ENCODE measurements at places on chromosomes 5 and 9.

DNA sequence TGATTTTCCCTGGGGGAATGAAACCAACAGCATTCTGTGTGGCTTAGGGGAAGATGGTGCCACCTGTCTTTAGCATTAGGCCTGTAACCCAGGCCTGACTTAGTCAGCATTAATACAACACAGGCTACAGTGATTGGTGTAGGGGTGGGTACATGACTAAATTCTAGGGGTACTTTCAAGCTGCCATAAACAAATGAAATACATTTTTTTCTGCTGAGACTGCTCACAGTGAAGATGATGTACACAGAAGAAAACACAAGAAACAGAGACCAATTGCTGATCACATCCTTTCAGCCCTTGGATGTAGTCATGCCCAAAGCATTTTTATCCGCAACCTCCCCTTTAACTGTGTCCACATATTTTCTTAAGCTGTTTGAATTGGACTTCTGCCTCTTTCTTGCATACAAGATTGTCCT, 527.2 kb downstream of the KCTD16 start:
- no peaks in the 10 kb centered on the region for H3K27me3 ChIP-seq
- H3K36me3 ChIP-seq, result no peaks in the 10 kb centered on the region
- H3K4me3 ChIP-seq, result no peak overlapping the region
- no peak overlapping the region for H3K27ac ChIP-seq
- no peak for DNase-seq

DNA sequence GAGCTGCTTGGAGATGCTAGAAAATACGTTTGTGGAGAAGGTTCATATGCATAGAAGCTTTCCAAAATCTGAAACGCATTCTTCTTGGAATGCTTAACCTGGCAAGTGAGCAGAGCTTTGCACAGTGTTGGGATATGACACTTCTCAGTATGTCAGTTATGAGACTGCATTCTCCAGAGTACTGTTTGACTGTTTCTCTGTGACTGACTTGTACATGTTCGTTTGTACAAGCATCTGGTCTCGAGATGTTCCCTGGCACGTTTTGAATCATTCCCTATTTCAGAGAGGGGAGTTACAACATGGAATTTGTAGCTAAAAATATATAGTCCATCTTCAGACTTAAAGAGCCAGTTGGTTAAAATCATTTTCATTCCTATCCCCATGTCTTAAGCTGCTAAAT, 272.4 kb downstream of the ARRDC3 start:
- DNase-seq, result no peak
- H3K27ac ChIP-seq, result no peak overlapping the region
- H3K27me3 ChIP-seq, result peaks cover 16% of the 10 kb centered on the region
- no peak overlapping the region for H3K4me3 ChIP-seq
- H3K4me1 ChIP-seq, result peaks cover 7% of the 10 kb centered on the region

DNA sequence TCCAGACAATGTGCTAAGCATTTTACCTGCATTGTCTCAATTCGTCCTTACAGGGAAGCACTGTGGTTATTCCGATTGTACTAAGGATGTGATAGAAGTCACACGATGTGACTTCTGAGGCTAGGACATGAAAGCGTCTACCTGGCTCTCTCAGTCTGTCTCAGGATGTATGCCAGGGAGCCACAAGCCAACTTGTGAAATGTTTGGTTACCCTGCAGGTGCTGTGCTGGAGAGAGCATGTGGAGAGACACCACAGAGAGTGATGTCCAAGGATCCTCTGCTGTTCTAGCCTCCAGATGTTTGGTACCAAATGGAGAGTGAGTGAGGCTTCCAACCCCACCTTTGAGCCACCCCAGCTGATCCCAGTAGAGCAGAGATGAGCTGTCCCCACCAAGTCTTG, 120.1 kb upstream of the IL12B start:
- no peak overlapping the region for H3K4me3 ChIP-seq
- H3K27me3 ChIP-seq, result peaks cover 83% of the 10 kb centered on the region
- no peak for DNase-seq
- no peaks in the 10 kb centered on the region for H3K4me1 ChIP-seq

DNA sequence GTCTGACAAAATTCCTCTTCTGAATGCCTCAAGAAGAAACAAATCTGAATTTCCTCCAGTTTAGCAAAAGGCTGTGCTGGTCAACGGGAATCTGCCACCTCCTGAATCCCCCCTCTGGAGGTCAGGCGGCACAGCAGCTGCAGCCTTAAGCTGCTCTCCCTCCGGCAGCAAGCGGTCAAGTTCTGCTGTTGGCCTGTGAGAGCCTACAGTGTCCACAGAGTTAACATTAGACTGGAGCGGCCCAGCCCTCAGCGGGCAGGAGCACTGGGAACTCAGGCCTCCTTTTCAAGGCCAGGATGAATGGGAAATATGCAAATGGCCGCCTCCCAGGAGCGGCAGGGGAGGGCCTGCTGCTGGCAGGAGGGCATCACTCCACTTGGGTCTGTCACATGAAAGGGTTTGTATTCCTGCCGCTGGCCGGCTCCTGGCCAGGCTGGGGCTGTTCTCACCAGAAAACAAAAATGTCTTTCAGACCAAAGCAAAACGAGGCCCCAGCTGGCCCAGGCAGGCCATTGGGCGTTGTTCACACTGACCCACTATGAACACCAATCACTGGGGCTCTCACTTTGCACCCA, 8.2 kb downstream of the ACSL6 start:
- H3K27ac ChIP-seq, result no peak overlapping the region
- no peaks in the 10 kb centered on the region for H3K36me3 ChIP-seq
- peaks cover 40% of the 10 kb centered on the region for H3K27me3 ChIP-seq

DNA sequence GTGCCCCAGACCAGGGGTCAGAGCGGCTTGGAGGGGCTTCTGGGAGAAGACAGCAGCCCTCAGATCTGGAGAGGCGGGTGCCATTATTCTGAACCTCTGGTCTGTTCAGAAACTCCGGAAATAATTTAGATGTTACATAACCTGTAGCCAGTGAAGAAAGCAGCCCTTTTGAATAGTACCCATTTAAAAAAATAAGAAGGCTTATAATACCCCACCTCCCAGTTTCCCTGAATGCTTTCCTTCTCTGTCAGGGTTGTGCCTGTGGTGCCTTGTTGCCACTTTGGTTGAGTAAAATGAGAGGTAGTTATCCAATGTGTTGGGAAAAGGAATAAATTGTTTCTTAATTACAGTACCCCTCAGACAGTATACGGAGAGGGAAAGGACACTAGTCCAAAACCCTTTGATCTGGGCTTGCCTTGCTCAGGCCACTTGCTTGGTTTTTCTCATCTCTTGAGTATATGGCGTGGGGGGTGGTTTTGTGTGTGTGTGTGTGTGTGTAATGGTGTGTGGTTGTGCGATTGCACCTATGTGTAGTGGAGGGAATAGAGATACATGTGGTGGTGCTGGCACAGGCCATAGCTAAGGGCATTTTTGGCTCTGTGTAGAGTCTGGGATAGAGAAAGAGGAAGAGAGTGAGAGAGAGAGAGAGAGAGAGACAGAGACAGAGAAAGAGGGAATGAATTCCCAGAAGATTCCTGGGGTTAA, 59.1 kb upstream of the TLR4 start:
- peaks cover 8% of the 10 kb centered on the region for H3K4me1 ChIP-seq
- H3K4me3 ChIP-seq, result no peak overlapping the region

DNA sequence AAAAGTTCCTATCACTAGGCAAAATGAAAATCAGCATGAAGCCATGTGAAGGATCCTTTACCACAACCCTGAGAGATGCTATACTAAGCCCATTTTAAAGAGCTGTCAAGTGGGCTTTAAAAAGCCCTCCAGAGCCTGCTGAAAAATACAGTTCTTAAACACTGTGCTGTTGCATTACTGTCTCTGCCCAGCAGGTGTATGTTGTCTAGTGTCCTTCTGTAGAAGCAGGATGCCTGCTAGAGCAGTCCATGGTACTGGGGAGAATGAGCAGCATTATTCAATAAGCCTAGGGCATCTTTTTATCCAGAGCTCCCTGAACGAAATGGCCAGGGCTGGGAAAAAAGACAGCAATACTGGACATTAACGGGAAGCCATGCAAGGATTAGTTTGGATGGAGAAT, 126.2 kb upstream of the PLCXD3 start:
- no peak for DNase-seq
- H3K4me1 ChIP-seq, result no peaks in the 10 kb centered on the region
- no peaks in the 10 kb centered on the region for H3K36me3 ChIP-seq
- H3K4me3 ChIP-seq, result no peak overlapping the region
- H3K27me3 ChIP-seq, result no peaks in the 10 kb centered on the region

- H3K4me3 ChIP-seq, result no peak overlapping the region
- H3K36me3 ChIP-seq, result peaks cover 23% of the 10 kb centered on the region
- DNase-seq, result peak; percentile 19
- no peaks in the 10 kb centered on the region for H3K27me3 ChIP-seq
- peak overlapping the region; percentile 99 for H3K27ac ChIP-seq
Observed at GRCh38 chr5:132493241-132493640, 2.7 kb upstream of the IRF1 start.

- DNase-seq, result no peak
- H3K36me3 ChIP-seq, result no peaks in the 10 kb centered on the region
- H3K27ac ChIP-seq, result no peak overlapping the region
- no peaks in the 10 kb centered on the region for H3K4me1 ChIP-seq
- H3K27me3 ChIP-seq, result peaks cover 16% of the 10 kb centered on the region
Observed at GRCh38 chr9:2260417-2261306, 245.5 kb downstream of the SMARCA2 start.

GRCh38 chr9:137664676-137665075, 45.9 kb downstream of the EHMT1 start:
- peaks cover 12% of the 10 kb centered on the region for H3K4me1 ChIP-seq
- no peak overlapping the region for H3K4me3 ChIP-seq
- H3K27me3 ChIP-seq, result no peaks in the 10 kb centered on the region
- no peak for DNase-seq

- DNase-seq, result no peak
- no peak overlapping the region for H3K4me3 ChIP-seq
- peaks cover 26% of the 10 kb centered on the region for H3K4me1 ChIP-seq
- no peaks in the 10 kb centered on the region for H3K27me3 ChIP-seq
- H3K36me3 ChIP-seq, result peaks cover 30% of the 10 kb centered on the region
Observed at GRCh38 chr5:32163785-32164184, 10.3 kb downstream of the GOLPH3 start.

DNA sequence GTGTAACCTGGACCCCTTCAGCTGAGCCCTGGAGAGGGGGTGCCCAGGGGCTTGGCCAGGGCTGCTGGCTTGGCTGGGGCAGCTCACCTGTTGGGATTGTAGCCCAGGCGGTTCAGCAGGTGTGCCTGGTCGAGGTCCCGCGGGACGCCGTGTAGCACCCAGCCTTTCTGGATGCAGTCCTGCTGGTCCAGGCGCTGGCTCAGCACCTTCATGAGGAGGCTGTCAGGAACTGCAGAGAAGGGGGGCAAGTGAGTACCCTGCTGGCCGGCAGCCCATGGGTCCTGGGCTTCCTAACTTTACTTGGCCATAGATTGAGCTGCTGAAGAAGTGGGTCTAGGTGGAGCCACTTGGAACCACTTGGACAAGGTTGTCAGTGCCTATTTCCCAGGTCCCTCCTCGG, 85.5 kb downstream of the AK8 start:
- no peak overlapping the region for H3K4me3 ChIP-seq
- no peaks in the 10 kb centered on the region for H3K4me1 ChIP-seq
- peaks cover 49% of the 10 kb centered on the region for H3K27me3 ChIP-seq
- H3K27ac ChIP-seq, result no peak overlapping the region
- DNase-seq, result no peak

- no peak overlapping the region for H3K27ac ChIP-seq
- H3K27me3 ChIP-seq, result no peaks in the 10 kb centered on the region
- H3K36me3 ChIP-seq, result no peaks in the 10 kb centered on the region
- H3K4me1 ChIP-seq, result no peaks in the 10 kb centered on the region
- DNase-seq, result no peak
Observed at GRCh38 chr5:158205992-158206391, 347.0 kb upstream of the CLINT1 start.

DNA sequence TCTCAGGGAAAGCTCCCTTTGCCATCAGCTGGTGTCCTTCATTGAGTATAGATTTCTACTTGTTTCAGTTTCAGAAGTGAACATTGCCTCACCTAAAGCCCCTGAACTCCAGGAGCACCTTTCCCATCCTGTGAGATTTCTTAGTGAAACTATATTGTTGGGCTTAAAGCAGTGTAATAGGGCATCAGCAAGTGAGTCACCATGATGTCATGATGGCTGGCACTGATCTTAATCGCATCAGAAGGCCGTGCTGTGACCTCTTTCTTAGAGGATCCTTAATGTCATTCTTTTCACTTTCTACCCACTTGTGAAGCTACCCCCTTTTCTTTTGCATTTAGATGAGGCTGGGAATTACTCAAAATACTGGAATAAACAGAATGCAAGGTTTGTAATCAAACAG, 401.3 kb downstream of the MTRR start:
- no peak overlapping the region for H3K4me3 ChIP-seq
- H3K36me3 ChIP-seq, result no peaks in the 10 kb centered on the region
- H3K27me3 ChIP-seq, result no peaks in the 10 kb centered on the region
- H3K27ac ChIP-seq, result no peak overlapping the region
- H3K4me1 ChIP-seq, result no peaks in the 10 kb centered on the region

- H3K36me3 ChIP-seq, result no peaks in the 10 kb centered on the region
- no peaks in the 10 kb centered on the region for H3K27me3 ChIP-seq
- no peak overlapping the region for H3K27ac ChIP-seq
- H3K4me1 ChIP-seq, result no peaks in the 10 kb centered on the region
- no peak for DNase-seq
- H3K4me3 ChIP-seq, result no peak overlapping the region
Observed at GRCh38 chr5:45578270-45578669, 117.9 kb downstream of the HCN1 start.

GRCh38 chr9:81071108-81071507, 618.2 kb downstream of the TLE1 start:
- no peak overlapping the region for H3K4me3 ChIP-seq
- no peak overlapping the region for H3K27ac ChIP-seq
- H3K27me3 ChIP-seq, result no peaks in the 10 kb centered on the region
- H3K4me1 ChIP-seq, result no peaks in the 10 kb centered on the region

DNA sequence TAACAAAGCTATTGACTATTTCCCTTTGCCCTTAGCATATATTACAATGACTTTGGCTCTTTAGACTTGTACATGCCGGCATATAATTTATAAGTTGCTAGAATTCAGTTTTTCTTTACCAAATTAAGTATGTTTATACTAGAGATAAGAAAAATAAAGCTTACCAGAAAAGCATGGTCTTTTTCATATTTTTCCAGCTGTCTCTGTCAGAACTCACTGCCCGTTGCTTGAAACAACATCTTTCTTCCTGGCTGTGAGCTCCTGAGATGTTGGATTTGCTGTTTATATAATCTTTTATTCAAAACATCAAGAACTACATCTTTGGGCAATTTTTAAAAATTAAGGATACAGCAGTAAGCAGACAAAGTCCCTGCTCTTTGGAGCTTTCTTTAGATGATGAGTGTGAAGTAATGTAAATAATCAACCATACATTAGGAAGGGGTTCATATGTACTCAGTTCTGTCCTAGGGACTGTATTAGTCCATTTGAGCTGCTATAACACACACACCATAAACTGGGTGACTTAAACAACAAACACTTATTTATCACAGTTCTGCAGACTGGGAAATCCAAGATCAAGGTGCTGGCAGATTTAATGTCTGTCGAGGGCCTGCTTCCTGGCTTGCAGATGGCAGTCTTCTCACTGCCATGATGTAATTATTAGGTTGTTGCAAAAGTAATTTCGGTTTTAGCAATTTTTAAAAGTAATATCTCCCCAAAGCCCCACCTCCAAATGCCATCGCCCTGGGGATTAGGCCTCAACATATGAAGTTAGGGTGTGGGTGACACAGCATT, 45.4 kb upstream of the RANBP3L start:
- no peak overlapping the region for H3K4me3 ChIP-seq
- no peaks in the 10 kb centered on the region for H3K4me1 ChIP-seq
- H3K36me3 ChIP-seq, result no peaks in the 10 kb centered on the region
- H3K27ac ChIP-seq, result no peak overlapping the region

- H3K4me1 ChIP-seq, result peaks cover 2% of the 10 kb centered on the region
- H3K27me3 ChIP-seq, result peaks cover 6% of the 10 kb centered on the region
- no peak overlapping the region for H3K27ac ChIP-seq
Observed at GRCh38 chr5:33816791-33817190, 75.0 kb downstream of the ADAMTS12 start.

GRCh38 chr9:129033216-129033615, 3.2 kb upstream of the MIGA2 start:
- DNase-seq, result no peak
- no peak overlapping the region for H3K27ac ChIP-seq
- H3K36me3 ChIP-seq, result no peaks in the 10 kb centered on the region
- H3K27me3 ChIP-seq, result no peaks in the 10 kb centered on the region
- no peak overlapping the region for H3K4me3 ChIP-seq

Data from activated naive CD4-positive, alpha-beta T cell treated with anti-CD3 and anti-CD28 coated beads, Interleukin-2, amount 10 ng/mL, durations not matched to agents 7 days and 5 days (primary cell).